ENCODE measurements at places on chromosomes 2 and 18. TPM values are rescaled to one million over a fixed set of nuclear protein-coding genes. Genes with fewer than 3 reads are reported as not detected.

YES1 gene
- total RNA-seq = 84.1 TPM

ANKRD30BL gene
- not detected for total RNA-seq

IL1F10 gene
- not detected for total RNA-seq

DNA sequence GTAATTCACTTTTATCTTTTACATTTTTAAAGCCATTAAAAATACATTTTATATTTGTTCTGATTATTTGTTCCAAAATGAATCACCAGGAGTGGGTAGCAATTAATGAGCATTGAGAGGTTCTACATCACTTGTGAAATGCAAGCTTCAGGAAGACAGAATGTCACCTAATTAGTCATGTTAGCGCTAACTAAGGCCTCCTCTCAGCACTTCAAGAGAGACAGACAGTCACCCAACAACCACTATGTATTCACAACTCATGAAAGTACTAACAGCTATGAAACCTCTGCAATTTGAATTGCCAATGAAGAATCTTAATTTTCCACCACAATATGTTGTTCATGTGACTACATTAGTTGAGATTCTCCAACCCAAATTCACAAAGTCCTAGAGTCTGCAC, 611.0 kb downstream of the KCNJ3 start:
- ATAC-seq = no peak

DNA sequence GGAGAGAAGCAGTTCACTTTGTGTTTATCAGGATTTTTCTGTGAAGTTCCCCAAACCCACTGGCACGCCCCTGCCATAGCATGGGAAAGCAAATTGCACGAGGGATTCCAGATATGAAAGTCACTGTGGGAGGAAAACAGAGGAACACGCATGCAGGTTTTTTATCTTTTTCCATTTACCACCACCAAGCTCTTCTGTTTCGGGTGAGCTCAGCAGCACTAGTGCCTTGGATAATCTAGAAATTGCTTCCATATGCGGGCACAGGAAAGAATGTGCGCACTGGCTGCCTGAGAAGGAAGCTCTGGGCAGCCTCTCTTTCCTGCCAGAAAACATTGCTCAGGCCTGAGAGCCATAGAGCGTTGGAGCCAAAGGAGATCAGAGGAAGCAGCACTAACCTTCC, 65.9 kb upstream of the WIPF1 start:
- ATAC-seq = peak; percentile 44
